ENCODE measurements at places on chromosomes 4 and X. TPM values are rescaled to one million over a fixed set of nuclear protein-coding genes. Genes with fewer than 3 reads are reported as not detected.

BMPR1B gene
- total RNA-seq, result 1.8 TPM

GPRASP2 gene
- total RNA-seq, result 6.3 TPM

SLC2A9 gene
- 2.6 TPM for total RNA-seq

SLC34A2 gene
- 1.8 TPM for total RNA-seq

TLR1 gene
- total RNA-seq, result 1.9 TPM

CXCL13 gene
- not detected for total RNA-seq

TMPRSS11A gene
- total RNA-seq, result not detected

TMEM271 gene
- total RNA-seq, result not detected

CLDN34 gene
- not detected for total RNA-seq

SRPK3 gene
- 1.6 TPM for total RNA-seq

CFAP47 gene
- total RNA-seq, result not detected

RAB39B gene
- total RNA-seq, result 0.35 TPM

CT55 gene
- not detected for total RNA-seq

SLITRK2 gene
- not detected for total RNA-seq

PWWP3B gene
- 11.7 TPM for total RNA-seq

TNIP3 gene
- not detected for total RNA-seq

UNC5C gene
- 0.58 TPM for total RNA-seq

NEUROG2 gene
- not detected for total RNA-seq

TMEM31 gene
- not detected for total RNA-seq

TLR6 gene
- 2.5 TPM for total RNA-seq
